NT2/D1 (cell line): ENCODE measurements at places on chromosomes 1 and 21.

GRCh38 chr21:32114419-32115035, 164.3 kb downstream of the MIS18A start:
- no peak for DNase-seq

DNA sequence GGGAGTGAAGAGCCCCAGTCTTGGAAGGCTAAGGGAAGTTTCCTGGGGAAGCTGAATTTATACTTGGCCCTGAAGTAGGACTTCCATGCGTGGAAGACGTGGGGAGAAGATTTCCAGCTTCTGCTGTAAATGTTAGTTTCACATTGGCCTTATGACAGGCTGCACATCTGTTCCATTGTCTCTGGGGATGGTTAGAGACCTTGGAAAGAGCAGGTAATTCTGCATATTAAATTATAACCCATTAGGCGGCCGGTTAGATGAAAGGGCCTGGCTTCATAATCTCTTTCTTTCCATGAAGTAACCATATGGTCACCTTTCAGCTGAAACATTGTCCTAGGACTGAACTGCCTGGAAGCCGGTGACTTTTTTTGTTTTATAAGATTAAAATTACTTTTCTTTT, 37.5 kb downstream of the DPT start:
- no peak for DNase-seq

DNA sequence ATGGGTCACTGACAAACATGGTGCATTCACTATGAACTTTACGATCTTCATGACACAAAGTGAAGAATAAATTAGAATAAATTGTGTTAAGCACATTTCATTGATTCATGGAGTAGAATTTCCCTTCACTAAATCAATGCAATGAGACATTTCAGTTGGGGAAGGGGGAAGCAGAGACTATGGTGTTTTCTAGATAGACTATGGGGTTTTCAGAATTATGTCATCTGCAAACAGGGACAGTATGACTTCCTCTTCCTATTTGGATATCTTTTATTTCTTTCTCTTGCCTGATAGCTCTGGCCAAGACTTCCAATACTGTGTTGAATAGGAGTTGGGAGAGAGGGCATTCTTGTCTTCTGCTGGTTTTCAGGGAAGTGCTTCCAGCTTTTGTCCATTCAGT, 80.0 kb upstream of the C1orf105 start:
- no peak for DNase-seq

GRCh38 chr1:244801246-244801645, 34.2 kb upstream of the COX20 start:
- no peak for DNase-seq

DNA sequence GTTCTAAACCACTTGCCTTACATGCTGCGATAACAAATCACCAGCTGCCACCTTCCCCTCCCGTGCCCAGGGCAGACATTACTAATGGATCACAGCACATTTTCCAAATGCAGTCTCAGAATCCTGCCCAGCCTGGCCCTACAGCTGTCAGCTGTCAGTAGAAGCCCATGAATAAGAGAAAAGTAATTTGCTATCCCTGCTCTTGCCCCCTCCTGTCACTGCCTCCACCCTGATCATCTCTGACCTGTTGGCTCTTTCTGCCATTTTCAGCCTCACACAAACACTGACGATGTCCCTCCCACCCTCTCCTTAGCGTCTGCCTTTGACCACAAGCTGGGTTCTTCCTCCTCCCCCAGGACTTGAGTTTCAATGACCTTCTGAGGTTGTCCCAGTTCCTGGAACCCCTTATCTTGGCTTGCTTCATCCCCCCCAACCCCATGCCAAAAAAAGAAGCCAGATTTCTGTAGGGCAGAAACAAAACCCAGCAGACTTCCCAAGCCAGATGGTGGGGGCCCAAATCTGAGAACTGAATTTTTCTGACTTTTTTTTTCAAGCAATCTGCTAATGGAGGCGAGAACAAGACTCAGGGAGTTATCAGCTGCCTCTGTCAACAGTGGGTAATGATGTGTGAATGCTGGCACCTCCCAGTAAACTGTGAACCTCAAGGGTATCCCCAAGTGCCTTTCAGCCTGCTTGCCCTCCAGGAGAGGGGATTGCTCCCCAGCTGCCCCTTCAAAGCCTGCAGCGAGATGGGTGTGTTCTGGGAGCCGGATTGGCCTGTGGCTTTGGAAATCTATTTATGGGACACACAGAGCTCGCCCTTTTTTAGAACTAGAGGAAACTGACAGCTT, 216.5 kb upstream of the VAMP3 start:
- no peak for DNase-seq
